NCI-H1436 (cell line): ENCODE measurements at places on chromosomes 11 and 22.

- no peak for DNase-seq
Measured at GRCh38 chr11:121191818-121192217, 90.8 kb downstream of the TECTA start.

DNA sequence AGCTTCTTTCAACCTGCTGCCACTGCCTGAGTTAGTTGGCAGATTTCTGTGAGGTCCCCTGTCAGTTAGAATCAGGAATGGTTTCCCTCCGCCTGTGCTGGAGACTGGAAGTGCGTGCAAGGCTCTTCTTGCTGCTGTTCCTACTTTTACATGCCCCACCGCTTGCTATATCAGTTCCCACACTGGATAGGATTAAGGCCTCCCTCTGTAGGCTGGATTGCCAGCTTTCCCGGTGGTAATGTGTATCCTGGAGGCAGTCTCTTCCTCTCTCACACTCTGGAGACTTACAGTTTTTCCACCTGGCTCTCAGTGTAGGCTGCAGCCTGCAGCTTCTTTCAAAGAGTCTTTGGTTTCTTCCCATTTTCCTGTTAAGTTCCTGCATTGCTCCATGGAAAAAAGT, 66.5 kb downstream of the ARHGAP42 start:
- no peak for DNase-seq

GRCh38 chr11:88301488-88302140, 35.9 kb downstream of the CTSC start:
- no peak for DNase-seq

DNA sequence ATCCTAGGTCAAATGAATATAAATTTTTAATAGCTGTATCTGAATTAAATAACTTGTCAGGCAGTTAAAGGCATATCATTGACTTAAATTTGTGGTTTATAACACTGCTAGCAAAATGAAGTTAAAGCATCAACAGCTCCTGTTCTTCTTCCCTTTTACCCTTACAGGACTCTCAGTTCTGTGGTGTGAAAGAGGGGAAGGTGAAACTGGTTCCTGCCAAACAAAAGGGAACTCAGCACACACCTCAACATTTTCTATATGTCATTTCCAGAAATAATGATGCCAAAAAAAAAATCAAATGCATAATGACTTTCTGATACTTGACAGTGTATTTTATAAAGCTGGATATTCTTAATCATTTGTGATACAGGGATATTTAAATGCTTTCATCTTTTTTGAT, 21.2 kb downstream of the ARL14EP start:
- DNase-seq = no peak

GRCh38 chr11:65867284-65868071, 5.1 kb downstream of the EFEMP2 start:
- no peak for DNase-seq

DNA sequence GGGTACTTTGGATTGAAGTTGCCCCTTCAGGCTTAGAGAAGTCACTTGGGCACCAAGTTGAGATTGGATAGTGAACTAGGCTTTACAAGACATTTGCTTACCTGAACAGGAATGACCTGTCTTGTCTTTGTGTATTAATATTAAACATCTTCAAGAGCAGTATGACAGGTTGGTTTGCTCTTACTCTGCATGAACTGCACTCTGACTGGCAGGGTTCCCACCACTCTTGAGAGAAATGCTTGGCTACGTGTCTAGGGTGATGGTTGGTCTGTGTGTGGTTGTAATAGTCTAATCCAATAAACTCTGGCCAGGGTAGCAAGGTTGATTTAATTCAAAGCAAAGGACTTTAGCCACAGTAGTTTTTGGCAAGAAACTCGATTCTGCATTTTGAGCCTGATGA, 20.1 kb upstream of the SPTBN2 start:
- no peak for DNase-seq

DNA sequence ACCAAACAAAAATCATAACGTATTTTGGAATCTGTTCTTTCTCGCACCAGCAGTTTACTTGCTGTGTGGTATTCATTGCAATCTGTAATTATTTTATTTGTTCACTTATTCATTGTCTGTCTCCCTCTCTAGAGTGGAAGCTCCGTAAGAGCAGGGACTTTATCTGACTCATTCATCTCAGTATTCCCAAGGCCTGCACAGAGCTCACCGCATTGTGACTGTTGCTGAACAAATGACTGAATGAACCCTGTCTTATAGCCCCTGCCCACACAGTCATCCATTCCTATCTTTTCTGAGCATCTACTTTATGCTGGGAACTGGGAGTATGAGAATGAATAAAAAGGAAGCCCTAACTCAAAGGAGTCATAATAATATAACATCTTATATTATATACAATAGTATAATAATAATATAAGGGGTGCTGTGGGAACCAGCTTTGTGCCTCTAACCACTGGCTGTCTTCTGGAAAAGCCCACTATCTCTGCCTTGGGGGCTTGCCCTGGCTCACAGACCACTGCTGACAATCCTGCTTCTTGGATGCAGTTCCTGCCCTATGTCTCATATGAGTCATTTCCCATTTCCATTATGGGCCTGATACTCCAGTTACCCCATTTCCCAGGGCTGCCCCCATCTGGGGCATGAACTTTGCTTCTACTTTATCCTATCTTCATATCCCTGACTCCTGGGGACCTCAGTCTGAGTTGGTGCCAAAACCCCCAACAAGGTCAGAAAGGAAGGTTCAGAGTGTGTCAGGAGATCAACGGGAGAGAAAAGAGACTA, 11.0 kb downstream of the XRRA1 start:
- DNase-seq = no peak

DNA sequence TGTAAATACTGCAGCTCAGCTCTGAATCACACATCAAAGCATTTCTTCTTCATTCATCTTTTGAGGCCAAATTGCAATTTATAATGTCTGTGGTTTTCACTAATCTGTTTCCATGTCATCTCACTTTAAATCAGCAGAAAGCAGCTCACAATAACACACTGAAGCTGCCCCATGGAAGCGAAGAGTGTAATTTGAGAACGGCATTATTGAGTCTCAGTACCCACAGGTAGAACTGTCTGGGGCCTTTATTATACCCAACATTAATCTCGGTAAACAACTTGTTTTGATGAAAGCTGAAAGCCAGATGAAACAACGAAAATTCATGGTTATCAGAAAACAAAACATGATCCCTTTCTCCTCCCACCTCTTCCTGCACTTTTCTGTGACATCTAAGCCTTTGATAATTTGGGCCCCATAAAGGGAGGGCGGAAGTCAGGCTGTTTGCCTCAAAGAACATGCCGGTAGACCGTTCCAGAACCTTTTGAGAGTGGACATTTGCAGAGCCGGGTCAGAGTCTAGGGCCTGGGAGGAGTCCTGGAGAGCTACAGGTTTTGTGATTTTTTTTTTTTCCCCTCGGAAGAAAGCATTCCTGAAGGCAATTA, 68.2 kb upstream of the SESN3 start:
- DNase-seq = peak; percentile 41
